ENCODE measurements at places on chromosomes 13 and 19.

- DNase-seq: no peak
Measured at GRCh38 chr19:23313196-23313595, 63.0 kb upstream of the ZNF724 start.

- no peak for DNase-seq
Measured at GRCh38 chr13:27917121-27917947, 2.5 kb upstream of the PDX1 start.

DNA sequence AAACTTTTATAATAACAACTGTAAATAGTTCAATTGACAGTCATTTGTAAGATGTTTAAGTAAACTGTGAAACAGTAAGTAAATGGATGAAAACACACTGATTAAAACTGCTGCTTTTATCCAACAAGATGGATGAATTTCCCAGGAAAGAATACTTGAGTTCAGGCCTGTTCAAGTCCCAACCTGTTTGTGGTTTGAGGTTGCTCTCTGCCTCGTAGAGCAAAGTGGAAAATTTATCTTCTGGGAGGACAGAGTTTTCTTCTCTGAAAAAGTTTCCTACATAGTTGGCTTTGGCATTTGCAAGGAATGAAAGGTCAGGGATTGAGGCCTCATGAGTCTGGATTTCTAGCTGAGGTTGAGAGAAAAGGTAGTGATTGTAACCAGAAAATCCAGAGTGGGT is 15.2 kb upstream of the ZNF543 start:
- no peak for DNase-seq

DNA sequence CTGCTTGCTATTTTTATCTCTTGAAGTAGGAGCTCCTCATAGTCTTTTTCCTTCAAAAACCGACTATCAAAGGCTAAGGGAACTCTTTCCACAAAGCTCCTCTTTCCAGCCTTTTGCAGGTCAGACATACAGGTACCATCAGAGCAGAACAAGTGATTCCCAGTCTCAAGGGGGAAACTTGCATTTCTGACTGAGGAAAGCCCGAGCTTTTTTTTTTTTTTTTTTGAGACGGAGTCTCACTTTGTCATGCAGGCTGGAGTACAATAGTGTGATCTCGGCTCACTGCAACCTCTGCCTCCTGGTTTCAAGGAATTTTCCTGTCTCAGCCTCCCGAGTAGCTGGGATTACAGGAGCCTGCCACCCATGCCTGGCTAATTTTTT is 32.0 kb downstream of the RUBCNL start:
- no peak for DNase-seq

DNA sequence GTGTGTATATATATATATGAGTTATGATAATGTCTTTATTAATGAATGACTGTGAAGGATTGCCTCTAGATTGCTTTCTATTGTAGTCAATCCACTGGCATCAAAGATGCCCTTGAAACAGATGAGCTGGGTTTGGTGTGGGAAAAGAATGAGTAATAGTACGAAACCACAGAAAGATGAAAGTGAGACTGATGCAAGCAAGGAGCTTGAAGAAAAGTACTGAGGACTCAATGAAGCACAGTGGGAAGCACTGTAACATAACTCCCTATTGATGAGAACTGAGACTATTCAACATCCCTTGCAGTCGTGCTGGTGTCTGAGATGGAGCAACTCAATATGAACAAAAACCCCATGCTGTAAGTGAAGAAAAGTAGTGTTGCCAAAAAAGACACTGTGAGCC is 1794.2 kb downstream of the SLITRK5 start:
- no peak for DNase-seq

- DNase-seq: no peak
Measured at GRCh38 chr13:22017226-22017625, 346.4 kb downstream of the FGF9 start.

DNA sequence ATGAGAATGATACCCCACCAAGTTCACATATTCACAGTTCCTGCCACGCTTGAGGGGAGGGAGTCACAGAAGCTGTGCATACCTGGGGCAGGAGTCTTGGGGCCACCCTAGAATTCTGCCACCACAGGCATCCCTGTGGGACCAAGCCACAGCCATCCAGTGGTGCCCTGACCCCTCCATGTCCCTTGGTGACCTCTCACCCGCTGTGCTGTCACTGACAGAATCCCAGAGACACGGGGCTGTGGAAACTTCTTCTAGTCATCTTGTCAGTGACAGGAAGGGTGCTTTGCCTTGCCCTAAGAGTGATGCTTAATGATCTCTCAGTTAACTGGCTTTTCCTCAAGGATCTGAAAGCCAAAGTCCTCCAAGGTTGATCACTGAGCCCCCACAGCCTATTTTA is 58.4 kb upstream of the UQCRFS1 start:
- no peak for DNase-seq

- DNase-seq: no peak
Measured at GRCh38 chr13:35984287-35984686, 146.9 kb downstream of the DCLK1 start.

DNA sequence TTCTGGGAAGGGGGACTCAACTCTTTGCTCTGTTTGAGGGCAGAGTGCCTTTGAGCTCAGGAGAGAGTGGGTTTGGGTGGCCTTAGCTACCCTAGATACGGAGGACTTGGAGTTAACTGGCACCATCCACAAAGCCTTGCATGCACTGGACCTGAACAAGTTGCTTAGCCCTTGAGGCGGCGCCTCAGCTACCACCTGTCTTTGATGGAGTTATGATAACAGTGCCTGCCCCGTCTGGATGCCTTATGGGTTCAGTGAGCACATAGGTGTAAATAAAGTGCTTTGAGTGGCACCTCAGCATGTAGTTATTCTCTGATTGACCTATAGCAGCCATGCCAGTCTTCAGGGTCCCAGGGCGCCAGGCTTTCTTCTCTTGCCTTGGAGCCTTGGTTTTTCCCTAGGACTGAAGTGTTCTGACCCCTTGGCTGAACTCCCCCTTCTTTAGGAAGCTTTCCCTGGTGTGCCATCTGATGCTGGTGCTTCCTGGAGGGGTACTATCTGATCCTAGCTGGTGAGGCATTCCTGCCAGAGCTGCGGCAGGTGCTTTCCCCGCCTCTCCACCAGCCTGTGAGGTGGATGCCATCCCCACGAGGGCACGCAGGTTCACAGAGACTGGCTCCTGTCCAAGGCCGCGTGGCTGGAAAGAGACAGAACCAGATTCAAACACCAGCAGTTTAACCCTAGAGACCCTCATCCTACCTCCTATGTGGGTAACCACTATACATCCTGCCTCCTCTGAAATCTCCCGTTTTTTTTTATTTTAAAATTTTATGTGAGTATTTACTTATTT is 5.8 kb downstream of the BCKDHA start:
- DNase-seq: no peak

DNA sequence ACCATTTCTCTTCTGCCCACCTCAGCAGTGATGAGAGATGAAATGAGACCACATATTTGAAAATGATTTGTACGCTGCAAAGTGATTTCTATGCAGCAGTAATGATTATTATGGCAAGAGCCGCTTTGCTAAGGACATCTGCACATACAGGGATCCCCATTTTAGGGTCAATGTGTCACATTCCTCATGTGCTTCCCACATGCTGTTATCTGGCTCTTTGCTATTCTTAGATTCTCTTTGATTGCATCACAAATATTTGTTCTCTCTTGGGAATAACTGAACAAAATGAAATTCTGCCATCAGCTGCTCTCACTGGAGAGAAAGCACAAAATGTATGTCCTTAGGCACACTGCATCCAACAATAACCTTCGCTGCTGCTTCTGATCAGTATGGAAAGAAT is 209.5 kb upstream of the IPO5 start:
- no peak for DNase-seq

GRCh38 chr13:47215736-47216135 is 318.9 kb upstream of the HTR2A start:
- DNase-seq: no peak

- peak; percentile 72 for DNase-seq
Measured at GRCh38 chr19:10461047-10461949, 41.0 kb downstream of the PDE4A start.

GRCh38 chr19:36115453-36116343 is at the start of gene TBCB:
TSS of gene TBCB (plus strand) at chr19:36115468. CDS start at chr19:36115561, 93 bp downstream.
- DNase-seq: no peak

- no peak for DNase-seq
Measured at GRCh38 chr19:2629491-2630351, 72.8 kb downstream of the GNG7 start.

- DNase-seq: no peak
Measured at GRCh38 chr13:77876176-77876575, 42.5 kb downstream of the EDNRB start.

- no peak for DNase-seq
Measured at GRCh38 chr19:11227195-11227886, 12.1 kb upstream of the ANGPTL8 start.

GRCh38 chr19:32427536-32427935 is 22.0 kb downstream of the DPY19L3 start:
- DNase-seq: no peak

DNA sequence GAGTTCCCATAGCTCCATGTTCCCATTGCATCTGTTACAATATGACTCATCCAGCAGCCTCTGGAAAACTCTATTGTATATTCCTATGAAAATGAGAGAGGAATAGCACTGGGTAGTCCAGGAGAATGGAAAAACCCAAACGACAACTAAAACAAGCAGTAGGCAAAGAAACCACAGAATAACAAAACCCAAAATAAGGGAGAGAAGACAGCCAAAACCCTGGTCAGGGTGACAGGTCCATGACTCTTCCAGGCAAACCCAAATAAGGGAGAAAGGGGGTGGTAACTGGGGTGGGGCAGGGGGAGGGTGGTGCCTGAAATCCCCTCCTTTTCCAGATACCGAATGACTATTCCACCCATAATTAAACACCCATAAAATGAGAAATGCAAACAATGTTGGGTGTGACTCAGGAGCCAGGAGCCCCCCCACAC is 4.0 kb upstream of the ZNF8 start:
- no peak for DNase-seq

GRCh38 chr13:110818747-110819146 is 96.1 kb downstream of the ANKRD10 start:
- no peak for DNase-seq

DNA sequence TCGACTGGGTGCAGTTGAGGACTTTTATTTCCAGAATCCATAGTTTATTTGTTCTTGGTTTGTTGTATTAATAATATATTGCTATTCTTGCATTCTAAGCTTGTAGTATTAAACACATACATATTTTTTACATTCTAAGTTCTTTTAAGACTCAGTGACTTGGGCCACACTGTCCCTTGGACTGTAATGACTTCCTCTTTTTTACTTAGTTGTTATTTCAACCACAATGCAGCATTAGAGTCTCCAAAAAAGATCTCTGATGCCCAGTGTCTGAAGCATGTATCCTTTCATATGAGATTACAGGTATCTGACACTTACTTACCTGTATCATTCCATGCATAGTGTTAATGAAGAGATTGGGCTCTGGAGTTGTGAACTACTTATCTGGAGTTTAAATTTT is 864.9 kb upstream of the PCDH20 start:
- DNase-seq: no peak

- no peak for DNase-seq
Measured at GRCh38 chr13:101231751-101232428, 184.4 kb downstream of the NALCN start.

DNA sequence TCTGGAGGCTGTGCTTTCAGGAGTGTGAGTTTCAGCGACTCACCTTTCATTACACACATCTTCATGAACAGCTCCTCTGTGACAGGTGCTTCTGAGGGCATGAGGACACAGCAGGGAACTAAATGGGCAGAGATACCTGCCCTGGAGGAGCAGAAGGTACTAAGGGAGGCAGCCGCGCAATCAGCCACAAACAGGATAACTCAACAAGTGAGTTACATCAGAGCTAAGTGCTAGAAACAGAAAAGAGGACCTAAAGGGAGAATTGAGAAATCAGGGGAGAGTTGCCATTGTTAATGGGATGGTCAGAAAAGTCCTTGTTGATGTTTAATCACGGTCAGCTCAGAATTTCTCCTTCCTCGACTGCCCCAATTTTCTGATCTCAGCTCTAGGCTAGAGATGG is 42.5 kb downstream of the SYDE1 start:
- no peak for DNase-seq

DNA sequence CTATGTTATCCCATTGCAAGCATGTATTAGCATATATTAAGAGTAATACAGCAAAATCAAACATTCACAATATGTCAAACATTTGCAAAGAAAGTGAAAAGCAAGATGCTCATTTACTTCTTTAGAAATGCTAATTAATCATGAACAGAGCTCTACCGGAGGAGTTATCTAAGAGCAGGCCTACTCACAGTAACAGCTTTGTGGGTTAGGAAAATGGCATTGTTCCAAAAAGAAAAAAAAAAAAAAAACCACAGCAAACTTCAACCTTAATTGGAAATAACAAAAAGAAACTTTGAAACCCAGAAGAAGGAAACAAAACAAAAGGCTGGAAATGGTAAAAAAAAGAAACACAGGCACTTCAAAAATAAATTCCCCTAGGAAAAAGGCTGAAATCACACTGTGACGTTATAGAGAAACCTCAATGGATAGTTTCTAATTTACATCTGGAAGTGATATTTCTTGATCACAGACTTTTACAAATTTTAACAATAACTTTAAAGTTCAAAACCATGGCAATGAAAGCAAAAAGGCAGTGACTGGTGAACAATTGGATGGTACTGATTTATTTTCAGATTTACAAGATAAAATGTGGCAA is 1236.8 kb upstream of the SPRY2 start:
- peak; percentile 4 for DNase-seq

DNA sequence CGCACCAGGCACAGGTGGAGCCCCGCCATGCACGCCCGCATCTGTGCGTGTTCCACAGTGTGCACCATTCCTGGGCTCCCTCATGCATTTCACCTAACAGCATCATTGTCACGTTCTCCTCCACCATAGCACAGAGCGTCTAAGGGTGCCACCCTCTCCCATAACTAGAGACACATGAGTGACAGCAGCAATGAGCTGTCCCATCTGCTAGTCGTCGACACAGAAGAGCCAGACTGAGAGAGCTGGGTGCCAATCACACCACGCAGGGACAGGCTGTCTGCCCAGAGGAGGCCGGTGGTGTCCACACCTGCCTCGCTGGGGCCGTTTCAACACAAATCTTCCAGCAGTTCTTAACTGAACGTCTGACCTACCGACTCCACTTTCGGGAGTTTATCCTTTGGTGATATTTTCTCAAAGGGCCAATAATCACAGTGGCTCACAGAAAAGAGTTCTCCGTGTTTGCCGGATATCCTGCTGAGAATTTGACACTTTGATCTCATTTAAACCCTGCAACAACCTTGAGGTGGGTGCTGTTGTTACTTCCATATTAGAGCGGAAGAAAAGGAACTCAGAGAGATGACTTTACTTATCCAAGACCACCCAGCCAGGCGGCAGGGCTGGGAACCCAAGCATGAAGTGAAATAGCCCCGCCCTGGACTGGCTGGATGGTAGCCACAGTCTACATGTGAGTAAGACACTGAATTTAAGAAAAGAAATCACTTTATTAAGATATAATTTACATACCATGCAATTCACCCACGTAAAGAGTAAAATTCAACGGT is 16.2 kb downstream of the CLEC11A start:
- DNase-seq: no peak

- DNase-seq: no peak
Measured at GRCh38 chr13:94535231-94535630, 55.7 kb upstream of the DCT start.

DNA sequence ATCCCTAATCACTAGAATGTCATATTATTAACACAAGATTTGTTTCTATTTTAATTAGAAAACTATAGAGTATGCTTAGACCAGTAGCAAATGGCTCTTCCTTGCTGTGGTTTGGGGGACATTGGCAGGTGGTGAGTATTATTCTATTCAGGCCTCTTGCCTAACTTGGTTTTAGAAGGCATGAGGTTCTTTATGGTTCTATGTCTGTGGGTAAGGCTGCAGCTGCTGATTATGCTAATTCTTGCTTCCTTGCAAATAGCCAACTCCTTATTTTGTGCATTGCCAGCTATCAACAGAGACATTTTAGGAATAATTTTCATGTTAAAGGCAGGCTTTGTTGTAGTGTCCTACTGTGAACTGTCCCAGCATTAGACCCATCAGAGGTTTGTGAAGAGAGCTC is 1344.9 kb downstream of the UQCRFS1 start:
- no peak for DNase-seq

Data from right renal pelvis (tissue), 4 donors.